T-cell (primary cell): ENCODE measurements at places on chromosomes 6 and 20. TPM values are rescaled to one million over a fixed set of nuclear protein-coding genes. Genes with fewer than 3 reads are reported as not detected.

DNA sequence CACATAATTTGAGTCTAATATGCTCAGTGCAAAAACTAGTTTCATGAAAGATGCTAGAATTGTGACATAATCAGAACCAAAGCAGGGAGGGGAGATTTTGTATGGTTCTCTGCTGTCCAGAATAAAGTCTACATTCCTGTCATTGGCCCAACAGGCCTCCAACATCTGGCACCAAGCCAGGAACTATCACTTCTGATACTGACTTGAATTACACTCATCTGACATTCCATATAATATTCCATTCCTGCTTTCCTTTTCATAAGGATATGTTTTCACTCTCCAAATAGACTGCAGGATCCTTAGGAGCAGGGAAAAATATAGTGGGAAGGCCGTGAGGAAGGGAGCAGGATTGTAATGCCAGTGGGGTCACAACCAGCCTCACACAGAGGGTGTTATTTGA is 84.6 kb upstream of the BTN3A2 start:
- H3K4me1 ChIP-seq = peaks cover 12% of the 10 kb centered on the region
- no peak overlapping the region for H3K27ac ChIP-seq
- H3K36me3 ChIP-seq = no peaks in the 10 kb centered on the region
- H3K27me3 ChIP-seq = no peaks in the 10 kb centered on the region
- no peak overlapping the region for H3K4me3 ChIP-seq

Gene VEGFA
- 7.2 TPM for total RNA-seq

DNA sequence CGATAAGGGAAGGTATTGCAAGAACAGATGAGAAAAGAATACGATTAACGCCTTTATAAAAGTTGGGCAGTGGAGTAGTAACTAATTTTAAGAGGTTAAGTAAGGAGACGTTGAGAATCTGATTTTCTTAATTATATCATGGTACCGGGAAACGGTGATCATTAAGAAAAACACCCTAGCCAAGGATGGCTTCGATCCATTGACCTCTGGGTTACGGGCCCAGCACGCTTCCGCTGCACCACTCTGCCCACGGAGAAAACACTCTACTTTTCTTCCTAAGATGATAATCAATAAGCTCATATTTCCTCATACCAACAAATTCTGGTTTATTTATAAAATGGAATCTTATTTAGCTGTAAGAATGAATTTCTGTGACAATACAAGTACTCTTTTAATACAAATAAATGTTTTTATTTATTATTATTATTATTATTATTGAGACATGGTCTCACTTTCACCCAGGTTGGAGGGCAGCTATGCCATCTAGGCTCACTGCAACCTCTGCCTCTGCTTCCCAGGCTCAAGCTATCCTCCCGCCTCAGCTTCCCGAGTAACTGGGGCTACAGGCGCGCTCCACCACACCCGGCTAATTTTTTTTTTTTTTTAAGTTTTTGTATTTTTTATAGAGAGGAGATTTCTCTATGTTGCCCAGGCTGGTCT is 8.3 kb downstream of the POM121L2 start:
- H3K27me3 ChIP-seq = peaks cover 42% of the 10 kb centered on the region
- no peak for DNase-seq
- H3K36me3 ChIP-seq = no peaks in the 10 kb centered on the region
- no peak overlapping the region for H3K27ac ChIP-seq
- no peak overlapping the region for H3K4me3 ChIP-seq

Gene ADNP
- total RNA-seq = 57.4 TPM
